ENCODE measurements at places on chromosomes 3 and 15.
A peak's percentile ranks its signal among the peaks of the same experiment; 100 is the strongest.

- DNase-seq, result no peak
Observed at GRCh38 chr15:95830281-95830680, 500.2 kb upstream of the NR2F2 start.

GRCh38 chr3:184359610-184360009, 1.8 kb downstream of the CLCN2 start:
- DNase-seq, result no peak

DNA sequence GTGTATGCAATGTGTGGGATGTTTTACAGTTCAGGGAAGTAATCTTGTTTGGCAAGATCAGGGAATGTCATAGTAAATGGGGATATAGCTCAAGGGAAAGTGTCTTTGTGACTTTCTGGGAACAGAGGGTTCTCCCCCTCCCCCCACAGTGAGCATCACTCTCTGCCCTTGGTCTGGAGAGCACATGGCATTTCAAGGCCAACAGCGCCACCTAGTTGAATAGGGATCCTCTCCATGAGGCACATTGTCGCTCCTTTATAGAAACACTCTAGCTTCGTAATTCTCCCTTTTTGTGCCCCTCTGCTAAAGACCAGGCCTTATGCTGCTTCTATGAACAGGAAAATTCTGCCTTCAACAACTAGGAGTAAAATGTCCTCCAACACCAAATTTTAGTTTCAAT, 37.1 kb upstream of the ARNT2 start:
- no peak for DNase-seq

DNA sequence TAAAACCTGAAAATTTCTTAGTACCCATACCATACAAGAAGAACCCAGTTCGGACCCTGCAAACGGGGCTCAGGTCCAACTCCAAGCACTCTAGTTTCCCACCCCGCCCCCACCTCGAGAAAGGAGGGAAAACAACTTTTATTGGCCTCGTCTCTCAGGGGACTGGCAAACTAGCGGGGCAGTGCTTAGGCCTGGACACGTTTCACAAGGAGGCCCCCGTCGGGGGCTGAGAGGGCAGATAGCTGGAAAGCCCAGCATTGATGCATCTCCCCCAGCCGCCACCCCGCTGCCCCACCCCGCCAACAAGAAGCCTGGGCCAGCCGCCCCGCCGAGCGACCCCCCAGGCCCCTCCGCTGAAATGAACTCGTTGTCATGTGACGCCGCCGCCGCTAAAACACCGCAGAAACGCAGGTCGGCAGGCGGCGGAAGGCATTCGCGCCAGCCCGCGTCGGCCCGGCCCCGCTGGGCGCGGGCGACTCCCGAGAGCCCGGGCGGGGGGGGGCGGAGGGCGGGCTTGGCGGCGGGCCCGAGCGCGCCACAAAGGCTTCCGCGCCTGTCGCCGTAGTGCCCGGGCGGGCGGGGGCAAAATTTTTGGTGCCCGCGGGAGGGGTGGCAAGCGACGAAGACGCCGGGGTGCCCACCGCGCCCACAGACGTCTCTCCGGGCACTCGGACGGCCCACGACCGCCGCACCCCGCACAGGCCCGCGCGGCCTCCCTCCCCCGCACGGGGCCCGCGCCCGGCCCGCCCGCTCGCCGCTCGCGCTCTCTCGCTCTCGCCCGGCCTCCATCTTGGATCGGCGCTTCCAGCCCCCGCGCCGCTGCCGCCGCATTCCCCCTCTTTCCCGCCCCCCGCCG, 634 bp downstream of the STAG1 start:
- peak; percentile 25 for DNase-seq

GRCh38 chr15:44441095-44441501, 13.7 kb downstream of the CTDSPL2 start:
- no peak for DNase-seq

DNA sequence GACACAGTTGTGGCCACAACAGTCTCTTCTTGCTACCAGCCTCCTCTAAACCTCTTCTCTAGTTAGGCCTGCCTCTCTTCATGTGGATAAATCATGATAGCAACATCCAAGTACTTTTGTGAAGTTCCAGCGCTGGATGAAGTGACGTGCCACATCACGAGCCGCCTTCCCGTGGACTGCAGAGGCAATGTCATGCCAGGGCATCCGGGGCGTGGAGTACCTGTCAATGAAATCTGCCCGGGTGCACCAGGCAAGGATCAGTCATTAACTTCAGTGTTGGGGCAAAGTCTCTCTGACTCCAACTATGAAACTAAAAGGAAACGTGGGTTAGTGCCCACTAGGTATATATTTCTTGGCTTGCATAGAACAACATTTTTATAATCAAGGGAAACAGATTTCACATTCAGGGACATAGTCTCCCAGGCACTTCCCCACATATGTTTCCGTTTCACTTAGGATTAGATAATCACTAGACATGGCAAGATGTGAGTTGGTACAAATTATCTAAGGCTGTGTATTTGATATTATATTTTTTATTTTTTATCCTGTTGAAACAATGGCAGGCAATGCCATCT, 133.6 kb downstream of the PLD1 start:
- no peak for DNase-seq

DNA sequence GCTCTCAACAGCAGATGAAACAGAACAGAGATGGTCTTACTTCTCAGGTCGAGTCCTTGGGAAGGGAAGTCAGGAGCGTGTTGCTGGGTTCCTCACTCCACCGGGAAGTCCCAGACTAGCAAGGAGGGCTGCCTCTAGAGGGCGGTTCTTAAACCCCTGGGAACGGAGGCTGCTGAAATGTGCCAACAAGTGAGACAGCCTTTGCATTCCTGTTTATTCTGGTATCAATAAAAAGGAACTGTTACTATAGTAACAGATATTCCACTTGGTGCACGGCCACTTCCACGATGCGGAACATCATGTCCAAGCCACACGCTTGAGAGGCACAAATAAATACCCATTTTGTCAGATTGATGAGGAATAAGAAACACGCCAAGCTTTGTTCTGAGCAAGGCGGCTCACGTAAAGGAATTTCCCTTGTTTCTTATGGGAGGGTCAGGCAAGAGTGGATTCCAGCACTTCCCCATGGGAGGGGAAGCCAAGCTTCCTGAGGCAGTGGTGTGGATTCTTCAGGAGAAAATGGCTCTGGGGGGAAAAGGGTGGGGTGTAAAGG, at the start of gene FAM107A:
TSS of gene FAM107A (minus strand) at position 123 of the 553 bp plus-strand sequence. CDS start 7,531 bp downstream, outside the sequence.
- DNase-seq, result no peak

All from stimulated activated CD8-positive, alpha-beta memory T cell treated with anti-CD3 and anti-CD28 coated beads, Interleukin-4, amount 100 ng/mL, for 1 hour (primary cell).